Brain (organoid and tissue), 16 donors: ENCODE measurements at places on chromosomes 3 and 15. TPM values are rescaled to one million over a fixed set of nuclear protein-coding genes. Genes with fewer than 3 reads are reported as not detected.

The SLC12A1 gene
- polyA plus RNA-seq: not detected

The THAP10 gene
- polyA plus RNA-seq: 5.5 TPM

DNA sequence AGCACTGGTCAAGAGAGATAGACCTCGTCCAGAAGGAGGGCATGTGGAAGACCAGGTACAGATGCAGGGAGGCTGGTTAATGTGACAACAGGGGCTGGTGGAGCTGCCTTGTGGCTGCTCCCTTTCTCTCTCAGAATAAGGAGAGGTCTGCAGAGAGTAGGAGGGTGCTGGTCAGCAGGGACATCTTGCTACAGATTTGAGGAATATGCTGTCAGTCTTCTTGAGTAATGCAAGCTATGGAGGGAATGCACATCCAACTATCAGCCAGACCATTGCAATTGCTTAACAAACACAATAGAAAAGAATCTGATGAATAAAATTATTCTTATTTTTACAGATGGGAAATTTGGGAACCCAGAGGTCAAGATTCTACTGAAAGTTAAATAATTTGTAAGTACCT, 20.3 kb upstream of the SIAH2 start:
- no peak for DNase-seq

DNA sequence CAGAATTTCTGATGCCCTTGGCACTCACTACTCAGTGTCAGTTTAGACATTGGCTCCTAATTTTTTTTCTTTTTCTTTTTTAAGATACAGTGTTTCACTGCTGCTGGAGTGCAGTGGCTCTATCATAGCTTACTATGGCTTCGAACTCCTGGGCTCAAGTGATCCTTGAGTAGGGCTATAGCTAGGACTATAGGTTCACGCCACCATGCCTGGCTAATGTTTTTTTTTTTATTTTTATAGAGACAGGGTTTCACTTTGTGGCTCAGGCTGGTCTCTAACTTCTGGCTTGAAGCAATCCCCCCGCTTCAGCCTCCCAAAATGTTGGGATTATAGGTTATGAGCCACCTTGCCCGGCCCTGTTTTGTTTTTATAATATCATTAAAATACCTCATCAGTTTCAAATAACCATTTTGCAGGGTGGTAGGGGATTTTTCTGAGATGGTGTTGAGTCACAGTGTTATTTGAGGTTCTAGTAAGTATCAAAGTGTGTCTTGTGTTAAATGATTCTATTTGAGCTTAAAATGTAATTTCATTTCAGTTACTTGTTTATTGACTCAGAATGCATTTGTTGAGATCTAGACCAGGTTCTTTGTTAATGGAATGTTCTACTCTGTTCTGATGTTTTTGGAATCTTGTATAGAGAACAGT, 7.0 kb downstream of the FNDC3B start:
- DNase-seq: no peak

- no peak for DNase-seq
Observed at GRCh38 chr15:75062706-75063105, 39.3 kb downstream of the PPCDC start.
